Lung microvascular endothelial cell (primary cell): ENCODE measurements at places on chromosomes 6 and 20. TPM values are rescaled to one million over a fixed set of nuclear protein-coding genes. Genes with fewer than 3 reads are reported as not detected.

- no peak for DNase-seq
Measured at GRCh38 chr20:40728996-40729395, 40.0 kb upstream of the MAFB start.

- no peak for DNase-seq
Measured at GRCh38 chr6:27492631-27493190, 19.8 kb upstream of the ZNF184 start.

DNA sequence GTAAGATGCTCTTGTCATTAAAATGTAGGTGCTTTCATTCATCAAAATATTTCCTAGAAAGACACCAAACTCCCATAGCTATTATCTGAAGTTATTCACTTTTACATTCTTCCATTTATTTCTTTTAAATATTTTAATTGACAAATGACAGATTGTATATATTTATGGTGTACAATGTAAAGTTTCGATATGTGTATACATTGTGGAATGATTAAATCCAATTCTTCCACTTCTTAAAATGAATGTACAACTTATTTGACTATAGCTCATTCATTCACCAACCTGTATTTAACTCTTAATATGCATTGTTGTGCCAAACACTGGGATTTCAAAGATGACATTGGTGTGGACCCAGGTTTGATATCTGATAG, 41.0 kb downstream of the CCN2 start:
- DNase-seq, result no peak

DNA sequence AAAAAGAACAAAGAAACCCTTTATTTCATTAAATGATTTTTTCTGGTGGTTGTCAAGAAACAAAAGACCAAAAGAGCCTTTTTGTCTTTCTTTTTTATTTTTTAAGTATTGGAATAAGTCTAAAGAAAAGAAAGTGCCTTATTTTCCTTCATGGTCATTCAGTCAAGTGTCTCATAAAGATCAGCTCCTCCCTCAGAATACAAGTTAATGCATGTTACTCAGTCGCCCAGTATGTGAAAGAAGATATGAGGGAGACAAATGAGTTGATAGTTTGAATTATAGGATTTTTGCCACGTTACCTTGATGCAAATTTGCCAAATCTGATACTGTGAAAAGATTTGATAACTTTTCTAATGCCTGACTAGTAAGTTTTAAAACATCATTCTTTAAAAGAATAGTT, 157.2 kb downstream of the QKI start:
- no peak for DNase-seq

- no peak for DNase-seq
Measured at GRCh38 chr6:13396241-13396792, 68.0 kb upstream of the TBC1D7 start.

- DNase-seq, result no peak
Measured at GRCh38 chr6:110348961-110349690, 9.0 kb downstream of the METTL24 start.

GRCh38 chr20:22781869-22782268, 197.5 kb upstream of the FOXA2 start:
- no peak for DNase-seq

GRCh38 chr6:82033631-82034211, 213.8 kb downstream of the IBTK start:
- DNase-seq, result no peak

PTCRA gene
- total RNA-seq, result not detected in 2 replicates

MUCL3 gene
- total RNA-seq, result not detected in 2 replicates

TGM3 gene
- not detected in 2 replicates for total RNA-seq

NR2E1 gene
- total RNA-seq, result not detected in 2 replicates

FAM110A gene
- total RNA-seq, result 1.3 and 1.4 TPM in 2 replicates

THBD gene
- 3.2 and 9.2 TPM in 2 replicates for total RNA-seq

BMP2 gene
- 8.7 and 14.5 TPM in 2 replicates for total RNA-seq
